IMR-90 (cell line): ENCODE measurements at places on chromosomes 11 and 22.

- no peak for DNase-seq
Measured at GRCh38 chr11:87616511-87616910, 558.7 kb downstream of the RAB38 start.

GRCh38 chr22:41096841-41097240 is 4.4 kb downstream of the EP300 start:
- peak; percentile 33 for DNase-seq

- DNase-seq = no peak
Measured at GRCh38 chr22:46619830-46620501, at the start of gene GRAMD4. Gene GRAMD4, plus strand, starts transcription at chr22:46620386. Its CDS starts 6,414 bp downstream, at chr22:46626800.

DNA sequence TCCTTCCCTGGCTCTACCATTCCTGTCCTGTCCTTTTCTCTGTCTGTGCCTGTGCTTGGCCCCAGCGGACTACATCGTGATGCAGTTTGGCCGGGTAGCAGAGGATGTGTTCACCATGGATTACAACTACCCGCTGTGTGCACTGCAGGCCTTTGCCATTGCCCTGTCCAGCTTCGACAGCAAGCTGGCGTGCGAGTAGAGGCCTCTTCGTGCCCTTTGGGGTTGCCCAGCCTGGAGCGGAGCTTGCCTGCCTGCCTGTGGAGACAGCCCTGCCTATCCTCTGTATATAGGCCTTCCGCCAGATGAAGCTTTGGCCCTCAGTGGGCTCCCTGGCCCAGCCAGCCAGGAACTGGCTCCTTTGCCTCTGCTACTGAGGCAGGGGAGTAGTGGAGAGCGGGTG is 20.4 kb downstream of the TUB start:
- no peak for DNase-seq

DNA sequence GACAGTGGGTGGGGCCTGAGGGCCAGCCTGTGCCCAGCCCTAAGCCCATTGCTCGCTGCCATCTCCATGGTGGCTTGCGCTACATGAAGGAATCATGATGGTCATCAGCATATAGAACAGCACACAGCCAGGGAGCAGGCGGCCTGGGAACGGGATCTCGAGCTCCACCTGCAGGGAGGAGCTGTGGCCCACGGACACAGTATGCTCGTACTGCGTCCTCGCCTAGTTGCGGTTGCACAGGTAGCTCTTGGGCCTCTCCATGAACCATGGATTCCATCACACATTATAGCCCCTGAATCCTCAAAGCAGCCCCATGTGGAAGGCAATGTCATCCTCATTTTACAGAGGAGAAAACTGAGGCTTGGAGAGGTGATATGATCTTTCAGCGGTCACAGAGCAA is 15.1 kb downstream of the SEC14L4 start:
- DNase-seq = no peak

- DNase-seq = no peak
Measured at GRCh38 chr11:30543066-30543465, 43.1 kb downstream of the MPPED2 start.

GRCh38 chr11:8567602-8568198 is 26.3 kb downstream of the STK33 start:
- peak; percentile 20 for DNase-seq

DNA sequence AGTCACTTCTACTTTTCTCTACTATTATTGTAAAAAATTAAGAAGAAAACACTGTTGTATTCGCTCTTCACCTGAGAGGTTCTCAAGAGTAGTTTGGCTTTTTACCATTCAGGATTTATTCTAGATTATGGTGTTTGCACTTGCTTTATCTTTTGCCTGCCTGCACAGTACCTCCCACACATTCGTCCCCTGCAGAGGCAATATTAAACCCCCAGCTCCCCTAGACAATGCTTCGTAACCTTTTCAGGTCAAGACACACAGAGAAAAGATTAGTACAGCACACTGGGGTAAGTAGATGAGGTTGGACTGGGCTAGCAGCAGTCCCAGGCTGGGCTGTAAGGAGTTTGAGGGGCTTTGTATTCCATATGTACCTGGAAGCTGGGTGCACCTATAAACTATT is 62.4 kb downstream of the TNRC6B start:
- DNase-seq = no peak

GRCh38 chr22:49321477-49322055 is 506.1 kb downstream of the BRD1 start:
- DNase-seq = no peak

GRCh38 chr11:43901551-43901950 is 20.9 kb downstream of the ALKBH3 start:
- DNase-seq = no peak

GRCh38 chr22:29524442-29525191 is 28.9 kb downstream of the THOC5 start:
- DNase-seq = peak; percentile 13

GRCh38 chr11:13207665-13208594 is 69.7 kb upstream of the BMAL1 start:
- DNase-seq = peak; percentile 84

GRCh38 chr22:27695925-27696324 is 105.6 kb downstream of the MN1 start:
- no peak for DNase-seq

- DNase-seq = no peak
Measured at GRCh38 chr11:8477680-8478079, 116.3 kb downstream of the STK33 start.

DNA sequence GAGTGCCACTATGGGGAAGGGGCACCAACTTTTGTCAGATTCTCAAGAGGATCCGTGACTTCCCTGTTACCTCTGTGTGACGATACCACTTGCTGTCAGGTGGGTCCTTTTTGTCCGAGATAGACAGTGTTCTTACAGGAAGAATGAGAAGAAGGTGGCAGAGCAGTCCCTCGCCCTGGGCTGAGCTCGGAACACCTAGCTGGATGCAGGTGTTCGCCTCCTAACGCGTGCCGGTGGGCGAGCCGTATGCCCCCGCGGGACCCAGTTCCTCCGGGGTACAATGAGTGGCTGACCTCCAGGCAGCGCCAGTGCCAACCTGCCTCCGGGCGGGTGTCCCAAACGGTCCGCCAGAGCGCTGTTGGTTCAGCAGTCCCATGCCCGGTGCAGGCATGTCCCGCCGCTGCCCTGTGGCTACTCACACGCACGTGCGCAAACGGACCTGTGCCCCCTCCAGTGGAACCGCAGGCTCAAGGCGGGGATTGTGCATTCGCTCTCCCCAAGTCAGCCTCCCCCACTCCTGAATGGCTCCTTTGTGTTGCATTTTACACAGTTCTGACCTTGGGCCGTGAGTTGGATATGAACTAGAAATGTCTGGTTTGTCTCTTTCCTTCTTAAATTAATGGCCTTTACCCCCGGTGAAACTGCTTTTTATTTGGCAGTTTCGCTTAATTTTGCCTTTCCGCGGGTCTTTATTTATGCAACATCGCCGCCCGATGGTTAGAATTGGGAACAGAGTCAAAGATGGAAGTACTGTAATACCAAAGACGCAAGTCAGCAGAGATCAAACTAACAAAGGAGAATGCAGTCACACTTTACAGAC is 1.1 kb upstream of the ABTB2 start:
- peak; percentile 73 for DNase-seq

DNA sequence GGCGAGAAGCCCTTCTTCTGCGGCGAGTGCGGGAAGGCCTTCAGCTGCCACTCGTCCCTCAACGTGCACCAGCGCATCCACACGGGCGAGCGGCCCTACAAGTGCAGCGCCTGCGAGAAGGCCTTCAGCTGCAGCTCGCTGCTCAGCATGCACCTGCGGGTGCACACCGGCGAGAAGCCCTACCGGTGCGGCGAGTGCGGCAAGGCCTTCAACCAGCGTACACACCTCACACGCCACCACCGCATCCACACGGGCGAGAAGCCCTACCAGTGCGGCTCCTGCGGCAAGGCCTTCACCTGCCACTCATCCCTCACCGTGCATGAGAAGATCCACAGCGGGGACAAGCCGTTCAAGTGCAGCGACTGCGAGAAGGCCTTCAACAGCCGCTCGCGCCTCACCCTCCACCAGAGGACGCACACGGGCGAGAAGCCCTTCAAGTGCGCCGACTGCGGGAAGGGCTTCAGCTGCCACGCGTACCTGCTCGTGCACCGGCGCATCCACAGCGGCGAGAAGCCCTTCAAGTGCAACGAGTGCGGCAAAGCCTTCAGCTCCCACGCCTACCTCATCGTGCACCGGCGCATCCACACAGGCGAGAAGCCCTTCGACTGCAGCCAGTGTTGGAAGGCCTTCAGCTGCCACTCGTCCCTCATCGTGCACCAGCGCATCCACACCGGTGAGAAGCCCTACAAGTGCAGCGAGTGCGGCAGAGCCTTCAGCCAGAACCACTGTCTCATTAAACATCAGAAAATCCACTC is 12.2 kb downstream of the ZNF74 start:
- DNase-seq = no peak

DNA sequence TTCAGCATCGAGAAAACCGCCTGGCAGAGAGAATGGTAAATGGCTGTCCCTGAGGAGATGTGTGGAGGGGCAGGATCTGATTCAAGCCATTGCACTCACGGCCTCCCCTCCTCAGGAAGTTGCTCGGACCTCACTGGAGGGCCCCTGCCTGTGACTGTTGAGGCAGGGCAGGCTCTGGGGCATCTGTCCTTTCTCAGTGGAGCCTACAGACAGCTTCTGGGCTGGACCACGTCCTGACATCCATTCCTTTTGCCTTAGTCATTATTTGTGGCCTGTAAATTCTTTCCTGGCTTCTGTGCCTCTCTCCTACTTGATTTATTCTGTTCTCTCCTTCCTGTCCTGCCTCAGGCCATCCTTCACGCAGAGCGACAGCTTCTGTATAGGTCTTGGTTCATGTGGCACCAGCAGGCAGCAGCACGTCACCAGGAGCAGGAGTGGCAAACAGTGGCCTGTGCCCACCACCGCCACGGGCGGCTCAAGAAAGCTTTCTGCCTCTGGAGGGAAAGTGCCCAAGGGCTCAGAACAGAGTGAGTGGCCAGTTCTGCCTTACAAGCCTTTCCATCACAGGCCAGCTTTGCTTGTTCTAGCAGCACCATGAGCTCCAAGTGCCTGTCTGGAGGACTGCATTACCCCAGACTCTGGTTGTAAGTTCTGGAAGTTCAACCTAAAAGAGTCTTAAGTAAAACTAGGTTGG is 59.6 kb downstream of the PISD start:
- DNase-seq = peak; percentile 91

GRCh38 chr11:19992162-19992561 is 168.1 kb downstream of the DBX1 start:
- no peak for DNase-seq

- DNase-seq = no peak
Measured at GRCh38 chr11:40732132-40732531, 727.3 kb downstream of the LRRC4C start.

DNA sequence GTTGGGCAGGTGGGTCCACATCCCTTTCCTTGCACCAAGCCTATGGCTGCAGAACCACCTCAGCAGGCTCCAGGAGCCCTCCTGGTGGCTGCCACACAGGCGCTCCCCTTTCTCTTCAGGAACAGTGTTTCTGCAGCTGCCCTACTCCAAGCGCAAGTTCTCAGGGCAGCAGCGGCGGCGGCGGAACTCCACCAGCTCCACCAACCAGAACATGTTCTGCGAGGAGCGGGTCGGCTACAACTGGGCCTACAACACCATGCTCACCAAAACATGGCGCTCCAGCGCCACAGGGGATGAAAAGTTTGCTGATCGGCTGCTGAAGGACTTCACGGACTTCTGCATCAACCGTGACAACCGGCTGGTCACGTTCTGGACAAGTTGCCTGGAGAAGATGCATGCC is 38.2 kb upstream of the YWHAH start:
- no peak for DNase-seq

GRCh38 chr22:20080776-20081654 is 974 bp downstream of the DGCR8 start:
- DNase-seq = peak; percentile 67

DNA sequence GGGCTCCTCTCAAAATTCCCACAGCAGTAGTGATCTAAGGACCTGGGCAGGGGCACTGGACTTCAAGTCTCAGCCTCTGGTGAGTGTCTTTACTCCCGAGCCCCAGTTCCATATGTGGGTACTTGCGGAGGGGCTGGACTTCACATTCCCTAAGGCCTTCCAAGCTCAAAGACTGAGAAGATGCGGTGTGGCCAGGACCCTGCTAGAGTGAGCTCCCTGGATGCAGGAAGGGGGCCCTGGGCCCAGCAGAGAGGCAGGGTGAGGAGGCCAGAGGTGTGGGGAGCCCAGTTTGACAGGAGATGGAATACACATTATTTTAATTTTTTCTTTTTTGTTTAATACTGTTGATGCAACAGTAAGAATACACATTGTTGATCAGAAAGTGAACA is 83.7 kb downstream of the IGLL1 start:
- DNase-seq = no peak

GRCh38 chr11:69424748-69425147 is 56.7 kb upstream of the LINC01488 start:
- DNase-seq = no peak

GRCh38 chr11:123523539-123523938 is 93.5 kb downstream of the GRAMD1B start:
- no peak for DNase-seq

- DNase-seq = no peak
Measured at GRCh38 chr11:64590763-64591221, at the start of gene SLC22A12. Gene SLC22A12, plus strand, starts transcription at chr11:64591220. Its CDS starts 337 bp downstream, at chr11:64591557.

GRCh38 chr11:15123849-15124248 is 9.1 kb downstream of the INSC start:
- peak; percentile 90 for DNase-seq

DNA sequence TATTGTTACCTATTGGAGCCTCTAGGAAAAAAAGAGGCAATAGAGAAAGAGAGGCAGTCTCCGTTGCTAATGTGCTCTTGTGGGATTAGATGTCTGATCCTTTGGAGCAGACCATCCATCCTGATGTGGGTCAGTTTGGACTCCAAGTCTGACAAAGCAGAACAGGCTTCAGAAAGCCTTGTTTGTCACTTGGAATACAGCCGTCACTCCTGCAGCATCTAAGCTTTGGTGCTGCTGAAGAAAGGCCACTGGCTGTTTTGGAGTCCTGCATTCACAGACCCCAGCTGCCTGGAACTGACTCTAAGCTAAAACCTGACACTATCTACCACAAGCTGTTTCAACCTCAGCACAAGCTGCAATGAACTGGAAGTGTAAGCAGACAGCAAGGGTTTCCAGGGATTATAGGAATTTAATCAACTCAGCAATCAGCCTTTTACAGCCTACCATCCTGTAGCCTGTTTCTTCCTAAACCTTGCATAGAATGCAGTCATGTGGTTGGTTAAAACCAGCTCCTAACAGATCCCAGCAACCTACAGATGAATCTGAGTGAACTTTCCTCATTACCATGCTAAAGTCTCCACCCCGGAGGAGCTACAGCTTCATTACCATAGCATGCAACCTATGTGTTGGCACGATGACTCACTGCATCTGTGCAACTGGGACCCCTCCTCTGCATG is 3.7 kb upstream of the PLAAT4 start:
- DNase-seq = no peak

- DNase-seq = peak; percentile 69
Measured at GRCh38 chr11:8018484-8019313, 31.6 kb downstream of the EIF3F start.

GRCh38 chr22:38607680-38608079 is 37.7 kb upstream of the DMC1 start:
- DNase-seq = no peak

DNA sequence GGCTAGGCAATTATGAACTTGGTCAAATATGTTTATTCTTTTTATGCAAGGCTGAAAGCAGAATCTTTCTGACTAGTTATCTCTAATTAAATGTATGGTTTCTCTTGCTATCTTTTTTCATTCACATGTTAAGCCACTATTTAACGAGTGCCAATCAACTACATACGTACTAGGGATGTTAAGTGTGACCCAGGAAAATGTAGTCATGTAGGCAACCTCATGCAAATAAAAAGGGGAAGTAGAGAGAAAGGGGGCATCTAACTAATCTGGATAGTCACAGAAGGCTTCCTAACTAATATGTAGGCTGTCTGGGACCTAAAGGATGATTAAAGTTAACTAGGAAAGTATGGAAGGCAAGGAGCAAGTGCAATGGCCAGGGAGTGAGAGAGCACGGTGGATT is 23.5 kb downstream of the TBRG1 start:
- no peak for DNase-seq
